Thoracic aorta (tissue), 2 donors: ENCODE measurements at places on chromosomes 5 and 9. TPM values are rescaled to one million over a fixed set of nuclear protein-coding genes. Genes with fewer than 3 reads are reported as not detected.

KCNV2 gene
- not detected for total RNA-seq

GRCh38 chr5:168867241-168867640 lies 288.1 kb upstream of the PANK3 start:
- H3K36me3 ChIP-seq: no peaks in the 10 kb centered on the region
- no peaks in the 10 kb centered on the region for H3K27me3 ChIP-seq
- H3K4me1 ChIP-seq: no peaks in the 10 kb centered on the region
- no peak overlapping the region for H3K27ac ChIP-seq

GRCh38 chr5:172841-173251 lies 18.4 kb upstream of the LRRC14B start:
- H3K36me3 ChIP-seq: no peaks in the 10 kb centered on the region
- H3K27ac ChIP-seq: no peak overlapping the region
- DNase-seq: no peak
- H3K27me3 ChIP-seq: no peaks in the 10 kb centered on the region
- no peak overlapping the region for H3K4me3 ChIP-seq

- H3K4me1 ChIP-seq: peaks cover 14% of the 10 kb centered on the region
- no peaks in the 10 kb centered on the region for H3K36me3 ChIP-seq
- no peak overlapping the region for H3K27ac ChIP-seq
- no peak for DNase-seq
- no peaks in the 10 kb centered on the region for H3K27me3 ChIP-seq
Measured at GRCh38 chr5:107092695-107093094, 578.0 kb downstream of the EFNA5 start.

DNA sequence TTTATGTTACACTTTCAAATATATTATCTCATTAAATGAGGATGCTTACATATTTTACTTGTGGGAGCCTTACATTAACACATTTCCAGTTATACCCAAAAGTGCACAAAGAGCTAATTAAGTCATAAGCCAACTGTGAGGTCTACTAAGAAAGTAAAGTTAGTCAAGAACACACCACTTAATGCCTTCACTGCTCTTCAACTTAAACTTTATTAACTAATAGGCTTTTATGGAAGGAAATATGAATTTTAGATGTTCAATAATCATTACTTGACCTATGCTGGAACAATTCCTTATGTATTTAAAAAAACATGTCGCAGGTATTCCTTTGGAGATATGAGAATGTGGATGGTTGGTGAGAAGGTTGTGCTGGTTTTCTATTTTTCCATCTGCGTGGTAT lies 3.4 kb downstream of the ST8SIA4 start:
- H3K36me3 ChIP-seq: no peaks in the 10 kb centered on the region
- H3K27ac ChIP-seq: no peak overlapping the region
- peak overlapping the region; percentile 65 for H3K4me3 ChIP-seq
- no peaks in the 10 kb centered on the region for H3K27me3 ChIP-seq
- no peak for DNase-seq

GRCh38 chr5:168989731-168990505 lies 311.0 kb downstream of the SLIT3 start:
- peaks cover 19% of the 10 kb centered on the region for H3K4me1 ChIP-seq
- no peaks in the 10 kb centered on the region for H3K36me3 ChIP-seq
- no peak overlapping the region for H3K4me3 ChIP-seq
- DNase-seq: no peak
- no peaks in the 10 kb centered on the region for H3K27me3 ChIP-seq

PTGR1 gene
- 34.4 TPM for total RNA-seq

INSL6 gene
- total RNA-seq: not detected

GRCh38 chr5:176788941-176789872 lies 21.2 kb upstream of the UNC5A start:
- no peaks in the 10 kb centered on the region for H3K27me3 ChIP-seq
- no peaks in the 10 kb centered on the region for H3K36me3 ChIP-seq
- DNase-seq: no peak
- H3K4me3 ChIP-seq: no peak overlapping the region

LURAP1L gene
- total RNA-seq: 14.7 TPM

- peaks cover 8% of the 10 kb centered on the region for H3K4me1 ChIP-seq
- no peaks in the 10 kb centered on the region for H3K27me3 ChIP-seq
- no peak for DNase-seq
- H3K36me3 ChIP-seq: no peaks in the 10 kb centered on the region
- H3K4me3 ChIP-seq: no peak overlapping the region
- H3K27ac ChIP-seq: no peak overlapping the region
Measured at GRCh38 chr5:31880449-31880848, 241.5 kb downstream of the PDZD2 start.

- H3K27me3 ChIP-seq: no peaks in the 10 kb centered on the region
- DNase-seq: no peak
- no peak overlapping the region for H3K27ac ChIP-seq
- no peak overlapping the region for H3K4me3 ChIP-seq
Measured at GRCh38 chr9:126225611-126226609, 100.7 kb upstream of the MVB12B start.

- peaks cover 16% of the 10 kb centered on the region for H3K4me1 ChIP-seq
- H3K27me3 ChIP-seq: no peaks in the 10 kb centered on the region
- peak overlapping the region; percentile 98 for H3K4me3 ChIP-seq
- DNase-seq: no peak
Measured at GRCh38 chr9:129111528-129112151, 425 bp downstream of the PTPA start.

GRCh38 chr9:93340091-93340490 lies 111.4 kb upstream of the FAM120A start:
- H3K27ac ChIP-seq: no peak overlapping the region
- DNase-seq: no peak
- no peaks in the 10 kb centered on the region for H3K27me3 ChIP-seq

GRCh38 chr5:1782385-1783215 lies 17.0 kb downstream of the MRPL36 start:
- DNase-seq: no peak
- H3K27ac ChIP-seq: no peak overlapping the region
- no peaks in the 10 kb centered on the region for H3K4me1 ChIP-seq

IFNE gene
- not detected for total RNA-seq

DNA sequence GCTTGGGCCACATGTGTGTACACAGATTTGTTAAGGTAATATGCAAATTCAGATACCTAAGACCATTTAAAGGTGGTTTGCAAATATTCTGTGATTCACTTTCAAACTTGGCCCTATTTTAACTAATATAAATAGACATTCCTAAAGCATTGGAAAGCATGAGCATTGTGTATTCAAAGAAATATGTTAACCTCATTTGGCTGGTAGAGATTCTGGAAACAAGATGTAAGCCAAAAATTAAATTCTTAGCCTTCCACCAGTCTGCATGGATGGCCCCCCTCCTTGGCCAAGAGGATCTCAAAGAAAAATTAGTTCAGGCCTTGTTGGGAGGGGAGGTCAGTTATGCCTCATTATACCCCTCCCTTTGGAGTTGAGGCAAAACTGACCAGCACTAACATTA lies 38.7 kb upstream of the C6 start:
- peaks cover 13% of the 10 kb centered on the region for H3K4me1 ChIP-seq
- H3K4me3 ChIP-seq: no peak overlapping the region
- no peaks in the 10 kb centered on the region for H3K36me3 ChIP-seq
- H3K27ac ChIP-seq: no peak overlapping the region
- DNase-seq: no peak

RCL1 gene
- total RNA-seq: 29.6 TPM

DOCK8 gene
- total RNA-seq: 19.3 TPM

GRCh38 chr5:59123595-59124561 lies 541.0 kb downstream of the RAB3C start:
- no peak overlapping the region for H3K4me3 ChIP-seq
- peaks cover 14% of the 10 kb centered on the region for H3K4me1 ChIP-seq
- H3K27ac ChIP-seq: no peak overlapping the region
- no peak for DNase-seq
- H3K27me3 ChIP-seq: no peaks in the 10 kb centered on the region
- no peaks in the 10 kb centered on the region for H3K36me3 ChIP-seq

SPIN1 gene
- total RNA-seq: 81.2 TPM

DNA sequence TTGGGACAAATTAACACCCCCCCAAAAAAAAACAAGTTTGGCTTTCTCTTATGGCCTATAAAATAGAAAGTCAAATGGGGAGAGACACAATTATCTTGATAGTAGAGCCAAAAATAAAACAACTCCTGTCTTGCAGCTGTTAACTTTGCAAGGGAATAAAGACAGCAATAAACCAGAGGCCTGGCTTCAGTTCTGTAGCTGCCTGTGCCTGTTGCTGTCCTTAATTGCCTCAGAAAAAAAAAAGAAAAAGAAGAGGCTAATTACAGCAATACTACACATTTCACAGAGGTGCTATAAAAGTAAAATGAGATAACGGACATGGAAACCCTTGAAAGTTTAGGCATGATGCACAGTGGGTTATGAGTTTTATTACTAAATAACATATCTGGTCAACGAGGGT lies 170.7 kb upstream of the IRX1 start:
- no peak overlapping the region for H3K4me3 ChIP-seq
- H3K4me1 ChIP-seq: no peaks in the 10 kb centered on the region
- no peak overlapping the region for H3K27ac ChIP-seq
- DNase-seq: no peak

CDKN2A gene
- 10.3 TPM for total RNA-seq

DNA sequence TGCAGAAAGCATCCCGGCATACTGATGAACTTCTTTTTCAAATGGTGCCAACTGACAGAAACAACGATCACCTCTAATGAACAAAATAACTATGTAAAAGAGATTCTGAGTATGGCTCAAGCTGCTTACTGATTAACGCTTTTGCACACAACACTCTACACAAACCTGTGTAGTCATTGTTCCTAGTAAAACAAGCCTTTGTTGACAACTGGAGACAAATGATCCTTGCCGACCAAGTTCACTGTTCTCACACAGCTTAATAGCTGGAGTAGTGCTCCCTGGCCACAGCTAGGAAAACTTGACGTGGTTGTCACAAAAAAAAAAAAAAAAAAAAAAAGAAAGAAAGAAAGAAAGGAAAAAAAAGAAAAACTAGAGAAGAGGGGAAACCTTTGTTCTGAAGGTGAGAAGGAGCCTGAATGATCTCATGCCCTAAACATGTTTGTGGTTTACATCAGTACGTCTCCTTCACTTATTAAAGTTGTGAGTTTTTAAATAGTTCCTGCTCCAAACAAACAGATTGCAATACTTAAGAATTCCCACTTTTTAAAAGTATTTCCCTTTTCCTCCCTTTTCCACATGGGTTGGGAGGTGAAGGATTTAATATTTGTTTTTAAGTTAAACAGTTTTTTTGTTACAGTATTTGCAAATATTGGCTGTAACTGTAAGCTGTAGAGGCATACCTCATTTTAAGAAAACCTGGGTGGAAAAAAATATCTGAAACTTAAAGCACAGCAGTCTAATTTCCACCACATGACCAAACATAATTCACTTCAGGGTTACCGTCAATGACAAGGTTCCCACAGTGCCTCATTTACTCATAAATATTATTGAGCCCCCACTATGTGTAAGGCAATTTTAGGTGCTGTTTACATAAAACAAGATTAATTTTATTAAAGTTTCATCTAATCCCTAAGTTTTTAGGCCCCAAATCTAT lies 63.7 kb downstream of the GLIS3 start:
- no peak for DNase-seq
- peak overlapping the region; percentile 78 for H3K27ac ChIP-seq
- no peaks in the 10 kb centered on the region for H3K36me3 ChIP-seq
- peak overlapping the region; percentile 2 for H3K4me3 ChIP-seq
- no peaks in the 10 kb centered on the region for H3K27me3 ChIP-seq
- peaks cover 36% of the 10 kb centered on the region for H3K4me1 ChIP-seq

- no peak for DNase-seq
- no peaks in the 10 kb centered on the region for H3K4me1 ChIP-seq
Measured at GRCh38 chr5:31407921-31408693, 123.8 kb downstream of the DROSHA start.

NR4A3 gene
- 36.9 TPM for total RNA-seq
